Activated B cell treated with CpG ODN at 0.5 μM for 24 hours (primary cell): ENCODE measurements at places on chromosomes 12 and 14.

DNA sequence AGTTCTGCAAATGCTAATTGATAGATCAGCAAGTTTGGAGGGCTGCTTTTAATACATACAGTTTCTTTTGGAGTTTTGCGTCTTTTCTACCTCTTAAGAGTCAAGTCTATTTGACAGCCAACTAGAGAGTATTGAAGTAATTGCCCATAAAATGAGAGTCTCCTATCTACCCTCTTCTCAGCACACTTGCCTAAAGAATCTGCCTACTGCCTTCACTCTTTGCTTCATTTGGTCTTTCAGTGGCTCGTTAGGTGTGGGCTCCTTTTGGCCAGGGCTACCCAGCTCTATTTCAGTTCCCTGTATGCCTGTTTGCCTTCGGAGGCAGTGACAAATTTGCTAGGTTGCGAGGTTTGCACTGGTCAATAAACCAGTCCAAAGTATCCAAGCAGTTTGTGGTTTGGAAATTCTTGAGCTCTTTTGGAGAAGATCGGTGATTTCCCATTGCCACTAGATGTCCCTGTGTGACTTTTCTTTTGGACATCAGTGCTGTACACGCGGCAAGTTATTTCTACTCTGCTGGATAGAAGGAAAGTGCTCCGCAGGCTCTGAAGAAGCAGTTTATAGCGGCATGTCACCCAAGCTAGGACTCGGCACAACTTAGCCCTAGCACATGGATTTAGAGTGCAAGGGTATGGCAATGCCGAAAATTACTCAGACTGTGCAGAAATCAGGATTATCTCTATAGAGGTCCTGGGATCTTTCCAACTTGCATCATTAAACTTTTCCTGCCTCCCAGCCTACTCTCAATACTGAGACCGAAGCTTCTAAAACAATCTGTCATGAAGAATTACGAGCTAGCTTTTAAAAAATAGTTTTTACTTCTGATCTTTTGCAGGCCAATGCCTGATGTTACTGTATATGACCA lies 38.6 kb downstream of the MGST1 start:
- no peak for DNase-seq

- no peak for DNase-seq
Measured at GRCh38 chr12:52720365-52720886, 17.1 kb upstream of the KRT77 start.

DNA sequence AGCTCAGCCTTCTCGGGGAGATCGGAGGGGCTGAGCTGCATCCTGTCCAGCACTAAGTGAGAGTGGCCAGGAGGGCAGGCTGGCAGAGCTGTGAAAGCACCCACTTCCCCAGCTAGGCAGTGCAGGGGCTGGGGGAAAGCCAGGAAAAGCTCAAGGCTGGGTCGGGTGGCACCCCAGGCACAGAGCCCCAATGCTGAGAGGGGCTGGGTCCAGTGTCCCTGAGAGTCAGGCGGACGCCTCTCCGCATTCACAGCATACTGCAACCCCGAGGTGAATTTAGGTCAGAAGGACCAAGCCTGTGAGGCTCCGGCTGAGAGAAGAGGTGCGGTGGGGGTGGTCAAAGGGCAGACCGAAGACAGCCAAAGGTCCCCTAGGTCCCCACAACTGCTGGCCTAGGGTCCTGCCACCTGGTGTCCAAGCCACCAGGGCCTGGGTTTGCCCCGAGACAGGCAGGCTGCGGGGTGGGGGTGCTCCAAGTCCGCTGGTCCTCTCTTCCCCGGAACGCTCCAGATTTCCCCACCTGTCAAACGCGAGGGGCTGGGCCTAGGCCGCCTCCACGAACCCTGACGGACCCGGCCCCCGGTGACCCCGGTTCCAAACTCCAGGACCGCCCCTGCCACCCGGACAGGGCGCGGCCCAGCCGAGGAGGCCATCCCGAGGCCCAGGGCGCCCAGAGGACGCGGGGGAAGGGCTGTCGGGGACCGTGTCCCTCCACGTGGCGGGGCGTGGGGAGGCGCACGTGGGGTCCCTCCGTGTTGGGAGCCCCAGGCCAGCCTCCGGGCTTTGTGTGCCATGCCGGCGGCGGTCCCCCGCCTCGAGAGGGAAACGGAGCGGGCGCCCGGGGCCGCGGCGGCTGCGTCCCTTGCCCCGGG lies 527 bp downstream of the CAMKK2 start:
- peak; percentile 22 for DNase-seq

DNA sequence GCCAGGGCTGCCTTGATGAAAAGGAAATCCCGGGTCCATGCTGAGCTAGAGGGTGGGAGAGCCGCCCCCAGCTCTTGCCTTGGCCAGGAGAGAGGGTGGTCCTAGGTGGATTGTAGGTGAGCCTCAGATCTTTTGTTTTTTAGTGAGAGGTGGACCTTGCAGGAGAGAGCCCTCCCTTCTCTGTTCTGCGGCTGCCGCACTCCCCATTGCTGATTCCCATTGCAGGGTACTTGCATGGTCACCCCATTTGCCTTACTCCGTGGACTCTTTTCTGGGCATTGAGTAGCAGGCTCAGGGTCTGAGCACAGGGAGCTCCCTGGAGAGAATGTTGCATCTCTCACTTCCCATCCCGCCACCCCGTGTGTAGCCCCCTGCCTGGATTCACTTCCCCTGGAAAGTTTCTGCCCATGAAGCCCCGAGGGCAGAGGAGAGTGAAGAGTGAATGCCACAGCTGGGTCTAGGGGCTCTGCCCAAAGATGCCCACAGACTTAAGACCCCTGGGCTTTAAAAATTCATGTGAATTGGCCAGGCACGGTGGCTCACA lies 10.2 kb downstream of the VASH1 start:
- no peak for DNase-seq
